ENCODE measurements at places on chromosomes 11 and 22.

- no peak for DNase-seq
Measured at GRCh38 chr11:34274712-34275398, 83.0 kb downstream of the ABTB2 start.

DNA sequence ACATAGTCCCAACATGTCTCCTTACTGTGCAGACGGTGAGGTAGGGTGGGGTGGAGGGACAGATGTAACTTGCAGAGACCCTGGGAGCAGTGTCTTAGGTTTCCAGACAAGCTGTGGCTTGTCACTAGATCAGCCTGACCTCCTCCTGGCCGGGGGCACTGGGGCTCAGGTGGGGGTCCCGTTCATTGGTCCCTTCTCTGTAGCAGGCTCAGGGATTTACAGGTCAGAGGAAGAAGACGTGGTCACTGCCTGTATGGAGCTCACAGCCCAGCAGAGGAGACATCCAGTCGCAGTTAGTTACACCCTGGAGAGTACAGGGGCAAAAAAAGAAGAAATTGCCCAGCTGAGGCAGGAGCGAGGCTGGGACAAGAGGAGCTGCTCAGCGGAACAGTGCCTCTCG, 22.0 kb upstream of the TUB start:
- no peak for DNase-seq

DNA sequence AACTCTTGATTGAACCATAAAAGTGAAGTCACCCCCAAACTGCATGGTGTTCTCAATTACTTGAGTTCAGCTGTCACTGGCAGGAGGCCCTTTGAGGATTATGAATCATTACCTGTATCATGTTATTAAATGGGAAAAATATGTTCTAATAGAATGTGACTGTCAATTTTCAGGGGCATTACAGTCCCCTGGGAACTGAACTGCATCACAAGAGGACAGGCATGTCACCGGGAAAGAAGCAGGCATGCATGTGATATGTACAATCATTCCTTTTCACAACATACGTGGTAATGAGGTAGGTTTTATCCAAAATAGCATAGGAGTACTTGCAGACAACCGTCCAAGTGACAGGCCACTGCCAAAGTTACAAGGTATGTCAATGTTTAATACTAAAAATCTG, 165.8 kb downstream of the MAML2 start:
- no peak for DNase-seq

DNA sequence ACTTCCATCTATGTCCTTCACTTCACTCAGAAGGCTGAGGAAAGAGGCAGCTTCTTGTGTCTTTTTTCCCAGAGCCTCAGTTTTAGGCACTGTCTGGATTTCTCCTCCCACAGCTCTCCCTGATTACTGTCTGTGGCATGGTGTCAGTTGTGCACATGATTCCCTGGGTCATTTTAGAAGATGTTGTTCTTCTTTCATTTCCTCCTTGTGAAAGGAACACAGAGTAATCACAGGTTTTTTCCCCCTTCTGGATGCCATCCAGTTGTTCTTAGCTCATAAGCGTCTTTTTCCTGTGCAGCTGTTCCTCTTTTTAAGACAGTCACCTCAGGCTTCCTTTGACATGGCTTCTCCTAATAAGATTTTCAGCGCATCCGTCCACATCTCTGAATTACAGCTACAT, 212.2 kb downstream of the FAM181B start:
- DNase-seq = no peak

GRCh38 chr11:33064033-33064825, 24.9 kb downstream of the TCP11L1 start:
- DNase-seq = no peak

- peak; percentile 65 for DNase-seq
Measured at GRCh38 chr11:859394-860131, 16.9 kb downstream of the TSPAN4 start.

- DNase-seq = no peak
Measured at GRCh38 chr11:130308059-130308458, 6.7 kb downstream of the ZBTB44 start.

DNA sequence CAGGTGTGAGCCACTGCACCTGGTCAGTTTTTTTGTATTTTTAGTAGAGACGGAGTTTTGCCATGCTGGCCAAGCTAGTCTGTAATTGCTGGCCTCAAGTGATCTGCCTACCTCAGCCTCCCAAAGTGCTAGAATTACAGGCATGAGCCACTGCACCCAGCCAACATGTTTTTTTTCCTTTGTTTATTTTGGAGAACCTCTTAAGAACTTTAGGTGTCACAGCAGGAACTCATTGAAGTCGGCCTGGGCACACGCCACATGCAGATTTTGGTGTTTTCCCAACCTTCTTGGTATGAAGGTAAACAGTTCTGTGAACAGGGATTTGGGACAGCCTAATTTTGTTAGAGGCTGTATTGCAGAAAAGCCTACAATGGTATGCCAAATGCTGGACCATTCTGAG, 9.4 kb downstream of the DIXDC1 start:
- DNase-seq = no peak
